Putamen (tissue), 1 donor: ENCODE measurements at places on chromosomes 13 and 19.

DNA sequence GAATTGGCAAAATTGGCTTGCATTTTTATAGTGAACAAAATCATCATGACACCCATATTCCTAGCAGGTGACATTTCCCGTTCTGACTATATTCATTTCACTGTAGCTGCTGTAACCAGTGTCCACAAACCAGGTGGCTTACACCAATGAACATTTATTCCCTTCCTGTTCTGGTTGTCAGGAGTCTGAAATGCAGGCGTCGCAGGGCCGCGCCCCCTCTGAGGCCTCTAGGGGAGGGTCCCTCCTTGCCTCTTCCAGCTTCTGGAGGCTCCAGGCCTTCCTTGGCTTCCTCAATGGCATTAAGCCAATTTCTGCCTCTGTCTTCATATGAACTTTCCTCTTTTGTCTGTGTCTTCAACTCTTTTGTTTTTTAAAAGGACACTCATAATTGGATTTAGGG lies 6.5 kb upstream of the RLN3 start:
- no peak for DNase-seq

DNA sequence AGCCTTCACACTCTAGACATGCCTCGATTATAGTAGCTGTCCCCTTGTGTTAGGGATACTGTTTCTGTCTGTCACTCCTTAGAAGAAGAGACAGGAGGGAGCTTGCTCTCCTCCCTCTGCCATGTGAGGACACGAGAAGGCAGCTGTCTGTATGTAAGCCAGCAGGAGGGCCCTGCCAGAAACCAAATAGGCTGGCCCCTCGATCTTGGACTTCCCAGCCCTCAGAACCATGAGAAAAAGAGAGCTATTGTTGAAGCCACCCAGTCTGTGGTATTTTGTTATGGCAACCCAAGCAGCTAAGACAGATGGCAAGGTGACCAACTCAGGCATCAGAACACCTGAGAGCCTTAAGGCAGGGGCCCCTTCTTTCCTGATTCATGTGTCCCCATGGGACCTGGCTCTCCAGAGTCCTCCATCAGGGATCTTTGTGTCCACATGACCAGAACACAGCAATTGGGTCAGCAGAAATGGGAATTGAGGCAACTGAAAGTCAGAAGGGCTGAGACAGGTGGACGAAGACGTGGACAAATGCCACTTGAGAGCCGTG lies 65.6 kb upstream of the NPAS1 start:
- no peak for DNase-seq

GRCh38 chr13:51721496-51721895 lies 82.5 kb downstream of the DHRS12 start:
- peak; percentile 40 for DNase-seq

- no peak for DNase-seq
These were observed 258.8 kb upstream of the STARD13 start for GRCh38 chr13:33544308-33544707.

DNA sequence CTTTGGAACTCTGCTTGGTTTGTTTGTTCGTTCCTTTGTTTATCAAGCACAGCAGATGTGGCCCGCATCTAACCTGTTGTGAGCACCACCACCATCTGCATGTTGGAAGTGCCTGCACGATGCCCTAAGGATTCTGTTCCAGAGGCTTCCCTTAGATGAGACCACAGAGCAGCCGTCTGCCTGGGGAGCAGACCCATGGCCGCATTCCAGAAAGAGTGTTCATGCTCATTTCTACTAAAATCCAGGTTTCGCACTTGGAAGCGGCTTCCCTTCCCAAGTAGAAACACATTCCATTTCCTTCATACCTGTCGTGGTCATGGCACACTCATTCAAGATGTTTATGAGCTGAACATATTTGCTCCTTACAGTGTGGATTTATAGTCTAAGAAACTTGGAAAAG lies 27.2 kb downstream of the COL4A2 start:
- no peak for DNase-seq

DNA sequence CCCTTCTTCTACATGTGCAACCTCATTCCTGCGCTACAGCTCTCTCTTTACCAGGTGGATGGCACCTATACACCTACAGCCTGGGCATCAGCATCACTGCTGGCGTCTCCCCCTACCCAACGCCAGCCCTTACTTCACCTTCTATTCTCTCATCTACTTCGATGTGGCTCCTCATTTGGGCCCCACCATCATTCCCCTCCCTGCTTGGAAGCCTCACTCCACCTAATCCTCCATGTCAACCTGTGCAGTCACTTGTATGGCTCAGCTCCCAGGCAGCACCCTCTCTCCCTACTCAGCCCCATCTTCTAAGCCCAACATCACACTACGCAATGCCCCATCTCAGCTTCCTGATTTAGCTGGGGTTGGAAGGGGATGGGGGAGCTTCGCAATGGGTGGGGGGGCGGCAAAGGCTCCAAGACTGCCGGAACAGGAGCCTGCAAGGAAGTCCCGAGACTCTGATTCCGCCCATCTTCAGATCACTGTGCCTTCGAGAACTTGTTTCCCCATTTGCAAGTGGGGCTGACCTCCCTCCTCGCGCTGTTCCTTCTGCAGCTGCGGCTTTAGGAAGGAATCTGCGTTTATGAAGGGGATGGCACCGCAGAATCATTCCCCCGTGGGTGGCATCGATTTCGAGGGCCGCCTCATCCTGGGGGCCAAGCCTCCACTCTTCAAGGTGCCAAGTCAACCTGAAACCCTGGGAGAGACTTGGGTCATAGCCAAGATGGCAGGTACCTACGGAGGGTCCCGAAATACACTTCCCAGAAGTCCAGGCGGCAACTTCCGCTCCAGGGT lies 913 bp downstream of the MZF1 start:
- no peak for DNase-seq

DNA sequence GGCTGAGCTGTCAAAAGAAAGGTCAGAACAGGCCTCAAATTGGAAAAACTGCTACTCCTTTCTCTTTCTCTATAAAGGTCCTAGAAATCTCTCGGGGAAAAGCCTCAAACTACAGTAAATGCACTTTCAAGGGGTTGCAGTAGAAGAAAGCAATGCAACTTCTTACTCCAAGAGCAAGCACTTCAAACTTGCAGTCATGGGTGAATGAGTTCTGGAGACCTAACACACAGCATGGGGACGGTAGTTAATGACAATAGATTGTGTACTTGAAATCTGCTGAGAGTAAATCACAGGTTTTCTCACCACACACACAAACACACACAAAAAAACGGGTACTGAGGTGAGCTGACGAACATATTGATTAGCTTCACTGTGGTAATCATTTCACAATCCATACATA lies 11.8 kb downstream of the TUBGCP3 start:
- no peak for DNase-seq

DNA sequence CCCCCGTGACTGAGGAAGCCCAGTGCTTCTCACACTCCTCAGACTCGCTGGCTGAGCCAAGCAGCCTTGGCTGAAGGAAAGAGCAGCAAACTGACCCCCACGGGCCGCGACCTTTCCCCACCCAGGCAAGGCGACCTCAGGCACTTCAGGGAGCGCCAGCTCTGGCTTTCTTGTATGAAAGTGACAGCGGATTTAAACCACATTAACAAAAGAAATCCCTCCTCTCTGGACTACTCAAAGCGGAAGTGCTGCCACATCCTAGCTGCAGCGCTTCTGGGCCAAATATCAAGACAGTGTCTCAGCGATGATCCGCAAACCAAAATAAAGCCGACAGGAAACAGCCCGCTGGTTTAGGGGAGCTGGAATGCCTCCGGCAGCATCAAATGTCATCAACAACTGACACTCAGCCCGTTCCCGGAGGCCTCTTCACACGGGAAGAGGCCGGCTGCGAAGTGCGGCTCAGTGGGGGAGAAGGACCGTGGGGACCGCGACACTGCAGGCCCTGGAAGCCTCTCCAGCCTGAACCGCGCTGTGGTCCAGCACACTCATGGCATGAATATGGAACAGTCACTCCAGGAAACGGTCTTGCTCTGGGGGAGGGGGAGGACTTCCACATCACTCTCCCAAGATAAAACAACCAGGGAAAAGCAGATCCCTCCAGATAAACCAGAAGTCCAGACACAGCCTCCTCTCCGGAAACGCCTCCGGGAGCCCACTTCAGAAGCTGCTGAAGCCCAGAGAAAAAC lies 1.4 kb downstream of the RASA3 start:
- DNase-seq: peak; percentile 47

- DNase-seq: no peak
These were observed 3.2 kb upstream of the ABCC4 start for GRCh38 chr13:95304453-95304852.

GRCh38 chr19:485077-485476 lies 11.2 kb upstream of the MADCAM1 start:
- DNase-seq: no peak
